ENCODE measurements at places on chromosomes 2 and 18.

GRCh38 chr2:178125862-178126261, 13.6 kb downstream of the RBM45 start:
- no peak for DNase-seq

- no peak for DNase-seq
These were observed 147.6 kb downstream of the LDLRAD4 start for GRCh38 chr18:13366131-13366530.

DNA sequence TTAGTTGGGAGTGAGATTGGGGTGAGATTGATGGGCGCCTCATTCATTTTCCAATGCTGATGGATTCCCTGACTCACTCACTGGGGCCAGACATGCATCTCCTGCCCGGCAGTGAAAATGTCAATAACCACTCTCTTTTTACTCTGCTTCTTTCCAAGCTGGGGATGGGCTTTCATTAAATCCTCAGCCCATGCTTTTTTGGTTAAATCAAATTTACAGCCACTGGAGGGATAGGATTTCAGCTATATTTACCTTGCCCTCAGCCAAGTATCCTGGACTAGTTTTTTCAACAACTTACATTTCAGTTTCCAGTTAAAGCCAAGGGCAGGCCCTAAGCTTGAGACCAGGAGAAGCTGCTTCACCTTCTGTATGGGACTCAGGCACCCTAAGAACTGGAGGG, 162.8 kb downstream of the TSN start:
- no peak for DNase-seq

GRCh38 chr2:200525551-200525881, 491 bp upstream of the SGO2 start:
- DNase-seq, result no peak

DNA sequence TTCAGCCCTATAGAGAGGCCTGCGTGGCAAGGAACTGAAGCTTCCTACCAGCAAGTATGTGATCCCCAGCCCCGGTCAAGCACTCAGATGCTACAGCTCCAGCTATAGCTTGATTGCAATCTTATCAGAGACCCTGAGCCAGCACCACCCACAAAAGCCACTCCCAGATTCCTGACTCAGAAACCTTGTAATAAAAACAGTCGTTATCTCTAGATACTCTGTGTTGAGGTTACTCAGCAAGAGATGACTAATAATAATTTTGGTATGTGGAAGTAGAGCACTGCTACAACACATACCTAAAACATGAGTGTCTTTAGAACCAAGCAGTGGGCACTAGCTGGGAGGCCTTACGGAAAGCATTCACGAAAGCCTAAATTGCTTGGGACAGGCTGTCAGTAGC, 216.9 kb downstream of the UXS1 start:
- no peak for DNase-seq

GRCh38 chr2:238122287-238123217, 15.9 kb upstream of the KLHL30 start:
- no peak for DNase-seq

DNA sequence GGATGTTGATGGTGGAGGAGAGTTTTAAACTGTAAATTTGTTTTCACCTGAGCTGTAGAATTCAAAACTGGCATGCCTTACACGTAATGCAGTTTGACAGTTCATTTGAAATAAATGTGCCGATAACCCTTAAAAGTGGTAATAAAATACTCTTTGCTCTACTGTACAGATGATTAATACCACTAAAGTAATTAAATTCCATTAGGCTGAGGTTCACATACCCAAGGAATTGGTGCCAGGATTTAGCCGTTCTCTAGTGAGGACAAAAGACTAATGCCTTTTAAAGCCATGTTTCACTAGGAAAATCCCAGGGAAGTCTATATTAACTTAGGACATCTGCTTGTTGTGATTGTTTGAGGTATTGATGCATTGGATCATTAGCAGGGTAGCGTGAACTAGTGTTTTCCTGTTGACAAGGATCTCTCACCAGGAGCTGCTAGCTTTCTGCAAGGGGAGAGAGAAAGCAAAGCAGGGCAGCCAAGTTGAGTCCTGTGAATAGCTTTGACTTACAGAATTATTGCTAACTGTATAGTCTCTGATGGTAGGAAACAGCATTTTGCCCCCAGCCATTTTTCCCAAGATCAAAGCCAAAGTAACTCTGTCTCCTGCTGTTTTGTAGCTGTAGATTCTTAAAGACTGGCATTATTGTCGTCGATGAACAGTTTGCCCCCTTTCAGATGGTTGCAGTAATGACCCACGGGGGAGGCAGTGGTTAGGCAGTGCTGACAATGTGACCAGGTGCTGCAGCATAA, 280.9 kb upstream of the FANCL start:
- no peak for DNase-seq

- no peak for DNase-seq
These were observed 141.9 kb downstream of the LYPD6B start for GRCh38 chr2:149180226-149180875.

DNA sequence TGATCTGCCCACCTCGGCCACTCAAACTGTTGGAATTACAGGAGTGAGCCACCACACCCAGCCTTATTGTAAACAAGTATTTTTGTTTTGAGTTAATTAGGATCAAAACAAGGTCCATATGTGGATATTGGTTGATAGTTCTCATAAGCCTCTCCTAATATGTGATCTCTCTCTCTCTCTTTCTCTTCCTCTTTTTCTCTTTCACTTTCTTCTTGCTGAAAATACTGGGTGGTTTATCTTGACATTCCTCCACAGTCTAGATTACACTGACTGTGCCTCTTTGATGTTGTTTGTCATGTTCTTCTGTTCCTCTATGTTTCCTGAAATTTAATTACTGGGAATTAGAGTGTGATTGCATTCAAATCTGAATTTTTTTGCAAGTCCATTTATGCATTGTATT, 547.5 kb upstream of the NRXN1 start:
- DNase-seq, result no peak

GRCh38 chr2:63893163-63893562, 51.5 kb downstream of the UGP2 start:
- DNase-seq, result no peak

DNA sequence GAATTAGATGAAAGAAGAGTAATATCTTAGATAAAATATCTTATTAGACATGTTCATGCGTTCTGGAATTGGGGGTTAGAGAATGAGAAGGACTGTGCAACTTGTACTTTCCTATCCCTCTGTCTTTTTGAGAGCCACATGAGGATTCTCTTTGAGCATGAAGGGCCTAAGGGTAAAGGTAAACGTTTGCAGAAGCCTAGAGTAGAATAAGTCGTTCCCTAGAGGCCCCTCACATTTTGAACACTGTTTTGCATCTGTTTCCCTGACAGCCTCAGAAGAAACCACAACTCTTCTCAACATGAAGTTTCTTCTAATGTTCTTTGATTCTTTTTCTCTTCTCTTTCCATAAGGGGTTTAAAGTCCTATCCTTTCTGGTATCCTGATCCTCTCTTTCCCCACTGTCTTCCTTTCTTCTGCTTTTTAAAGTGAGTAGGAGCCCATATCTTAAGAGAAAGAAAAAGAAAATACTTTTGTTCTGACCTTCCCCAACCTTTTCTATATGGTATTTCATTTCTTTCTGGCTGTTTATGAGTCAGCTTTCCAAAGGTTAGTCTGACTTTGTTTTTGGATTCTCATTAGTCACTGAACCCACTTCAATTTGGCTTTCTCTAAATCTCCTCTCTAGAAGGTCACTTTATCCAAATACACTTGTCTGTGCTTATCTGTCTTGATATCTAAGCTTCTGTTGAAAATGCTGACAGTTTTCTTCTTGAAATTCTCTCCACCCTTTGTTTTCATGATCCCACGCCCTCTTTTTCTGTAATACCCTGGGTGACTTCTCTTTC, 34.8 kb downstream of the PPP1R1C start:
- no peak for DNase-seq

DNA sequence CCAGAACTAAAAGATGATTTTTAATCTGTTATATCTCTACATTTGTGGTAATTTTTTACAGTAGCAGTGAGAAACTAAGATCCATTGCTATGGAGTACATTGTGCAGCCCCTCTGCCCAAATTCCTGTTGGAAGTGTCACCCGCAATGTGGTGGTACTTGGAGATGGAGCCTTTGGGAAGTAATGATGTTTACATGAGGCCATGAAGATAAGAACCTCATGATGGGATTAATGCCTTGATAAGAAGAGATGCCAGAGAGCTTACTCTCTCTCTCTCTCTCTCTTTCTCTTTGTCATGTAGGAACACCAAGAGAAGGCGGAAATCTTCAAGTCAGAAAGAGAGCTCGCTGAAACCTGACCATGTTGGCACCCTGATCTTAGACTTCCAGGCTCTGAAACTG, 535.4 kb downstream of the PID1 start:
- no peak for DNase-seq

DNA sequence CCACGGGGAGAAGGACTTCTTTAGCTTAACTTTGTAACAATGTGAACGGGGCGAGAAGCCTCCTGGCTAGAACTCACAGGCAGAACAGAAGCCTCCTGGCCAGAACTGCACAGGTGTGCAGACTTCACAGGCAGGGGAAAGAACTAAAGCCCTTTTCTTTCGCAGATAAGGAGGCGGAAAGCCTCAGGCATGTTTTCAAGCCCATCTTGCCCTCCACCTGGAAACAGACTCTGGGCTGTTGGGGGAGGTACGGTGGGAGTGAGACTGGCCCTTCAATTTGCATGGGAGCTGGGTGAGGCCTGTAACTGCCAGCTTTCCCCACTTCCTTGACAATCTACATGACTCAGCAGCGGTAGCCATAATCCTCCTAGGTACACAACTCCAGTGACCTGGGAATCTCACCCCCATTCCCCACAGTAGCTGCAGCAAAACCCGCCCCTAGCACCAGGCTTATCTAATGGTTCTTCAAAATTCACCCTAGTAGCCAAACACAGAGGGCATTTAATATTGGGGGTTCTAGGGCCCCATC, 22.9 kb upstream of the ABCA12 start:
- DNase-seq, result no peak

GRCh38 chr18:7592305-7593071, 25.4 kb downstream of the PTPRM start:
- DNase-seq, result no peak

DNA sequence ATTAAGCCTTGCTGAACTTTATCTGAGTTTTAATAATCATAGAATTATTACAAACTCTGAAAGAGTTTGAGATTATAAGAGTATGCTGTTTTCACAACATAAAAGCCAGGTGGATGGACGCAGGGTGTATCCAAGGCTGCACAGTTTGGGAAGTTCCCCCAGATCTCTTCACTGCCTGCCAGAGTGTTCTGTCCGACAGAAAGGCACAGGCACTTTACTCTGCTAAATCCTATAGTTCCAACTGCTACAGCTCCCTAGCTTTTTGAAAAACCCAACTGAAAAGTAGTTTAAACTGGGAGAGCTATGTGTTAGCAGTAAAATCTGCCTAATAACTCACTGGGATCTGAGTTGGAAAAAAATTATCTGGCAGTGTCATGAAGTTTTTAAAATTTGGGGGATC, 38.0 kb downstream of the MFSD6 start:
- no peak for DNase-seq

DNA sequence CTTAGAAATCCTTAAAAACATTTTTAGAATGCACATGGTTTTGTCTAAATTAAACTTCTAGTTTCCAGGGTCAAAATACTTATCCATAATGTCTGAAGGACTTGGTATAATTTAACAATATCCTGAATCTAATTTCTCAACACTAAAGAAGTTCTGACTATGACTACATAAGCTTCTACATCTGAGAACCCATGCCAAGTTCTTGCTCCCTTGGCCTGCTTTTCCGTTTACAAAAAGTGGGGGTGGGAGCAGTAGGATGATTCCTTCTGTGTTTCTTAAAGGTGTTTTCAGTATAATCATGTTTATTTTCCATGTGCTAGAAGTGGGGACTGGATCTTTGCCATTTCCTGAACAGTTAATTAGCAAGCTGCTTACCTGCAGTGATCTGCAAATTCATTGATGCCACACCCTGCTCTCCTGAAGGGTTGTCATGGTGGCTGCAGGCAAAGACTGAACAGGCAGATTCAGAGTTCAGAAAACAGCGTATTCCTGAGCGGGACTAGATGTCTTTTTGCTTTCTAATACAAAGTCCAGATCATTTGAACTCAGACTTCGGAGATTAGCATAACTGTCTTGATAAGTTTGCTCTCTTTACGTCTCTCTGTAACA, 36.2 kb downstream of the ADNP2 start:
- no peak for DNase-seq

- DNase-seq, result no peak
These were observed 495 bp upstream of the GULP1 start for GRCh38 chr2:188291142-188291616.

GRCh38 chr2:203484266-203485112, 50.6 kb downstream of the RAPH1 start:
- DNase-seq, result no peak

GRCh38 chr2:101272045-101272784, 19.5 kb downstream of the CNOT11 start:
- no peak for DNase-seq

DNA sequence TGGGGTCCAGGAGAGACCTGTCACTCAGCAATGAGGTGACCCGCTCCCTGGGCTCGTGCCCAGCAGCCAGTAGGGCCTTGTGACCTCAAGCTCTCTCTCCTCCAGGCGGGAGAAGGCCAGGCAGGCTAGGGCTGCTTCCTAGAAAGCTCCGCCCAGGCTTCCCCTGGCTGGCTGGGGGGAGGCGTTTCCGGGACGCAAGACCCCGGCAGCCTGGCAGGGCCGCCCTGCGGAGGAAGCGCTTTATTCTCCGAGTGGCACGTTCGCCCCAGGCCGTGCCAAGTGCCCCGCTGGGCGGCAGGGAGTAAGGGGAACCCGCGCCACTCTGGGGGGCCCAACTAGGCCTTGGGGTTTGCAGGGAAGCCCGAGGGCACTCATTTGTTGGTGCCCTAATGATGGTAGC, 21.2 kb upstream of the EPAS1 start:
- DNase-seq, result peak; percentile 63

DNA sequence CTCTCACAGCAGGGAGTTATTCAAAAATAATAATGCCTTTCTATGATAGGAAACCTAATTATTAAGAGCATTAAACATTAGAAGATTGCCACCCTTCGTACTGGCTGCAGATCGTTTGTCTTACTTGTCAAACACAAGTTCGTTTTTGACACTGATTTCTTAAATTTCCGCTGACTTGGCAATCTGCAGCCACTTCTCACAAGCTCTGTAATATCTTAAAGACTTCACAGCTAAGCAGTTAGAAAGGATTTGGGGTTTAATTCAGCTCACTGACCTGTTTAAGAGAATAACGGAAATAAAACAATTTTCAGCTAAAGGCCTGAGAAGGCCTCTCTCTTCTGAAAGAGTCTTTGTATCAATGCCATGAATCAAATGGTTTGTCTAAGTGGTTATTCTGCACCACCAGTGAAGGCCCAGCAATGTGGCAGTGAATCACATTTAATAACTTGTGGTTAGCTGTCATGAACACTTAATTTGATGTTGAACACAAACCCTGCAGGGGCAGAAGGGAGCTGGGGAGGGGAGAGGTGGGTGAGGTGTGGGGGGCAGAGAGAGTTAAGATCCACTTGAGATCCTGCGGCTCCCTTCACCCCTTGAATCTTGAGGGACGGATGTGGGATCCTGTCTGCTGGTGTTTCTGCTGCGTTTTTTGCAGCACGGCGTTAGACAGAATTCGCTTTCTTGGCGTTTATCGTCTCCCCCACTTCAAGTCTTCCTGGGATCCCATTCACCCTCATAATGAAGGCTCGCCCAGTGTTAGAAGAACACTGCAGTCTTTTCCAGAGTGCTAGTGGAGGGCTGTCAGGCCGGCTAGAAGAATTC, 145.4 kb upstream of the SATB2 start:
- no peak for DNase-seq
